ENCODE measurements at places on chromosomes 3 and 15.

GRCh38 chr3:122612696-122613095, 35.2 kb downstream of the PARP15 start:
- no peak for DNase-seq

DNA sequence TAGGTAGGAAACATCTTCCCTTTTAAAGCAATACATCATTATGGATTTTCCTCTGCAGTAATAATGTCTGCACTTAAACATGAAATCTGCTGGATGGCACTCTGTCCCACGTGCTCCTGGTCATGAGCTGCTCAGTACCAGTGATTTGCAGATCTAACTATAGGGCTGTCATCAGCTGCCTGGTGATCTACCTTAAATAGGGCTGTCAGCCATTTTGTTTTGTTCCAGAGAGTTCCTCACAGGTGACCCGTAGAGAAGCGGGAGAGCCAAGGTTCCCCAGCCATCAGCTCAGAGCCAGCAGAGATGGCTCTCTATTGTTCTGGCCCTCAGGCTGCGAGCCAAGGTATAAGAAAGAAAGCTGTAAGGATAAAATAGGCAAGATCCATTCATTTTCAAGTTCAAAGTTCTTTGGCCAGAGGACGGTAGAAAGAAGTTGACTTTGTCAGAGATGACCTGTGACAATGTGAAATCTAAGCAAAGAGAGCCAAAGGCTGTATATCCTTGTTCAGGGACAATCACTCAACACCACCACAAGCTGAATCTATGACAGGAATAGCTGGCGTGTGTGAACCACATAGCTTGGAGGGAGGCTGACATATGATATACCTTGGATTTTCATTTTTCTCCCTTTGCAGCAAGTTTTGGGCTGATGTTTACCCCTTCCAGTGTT, 156.5 kb downstream of the RYR3 start:
- DNase-seq, result no peak

- no peak for DNase-seq
Observed at GRCh38 chr3:64104006-64104405, 80.7 kb upstream of the PSMD6 start.

DNA sequence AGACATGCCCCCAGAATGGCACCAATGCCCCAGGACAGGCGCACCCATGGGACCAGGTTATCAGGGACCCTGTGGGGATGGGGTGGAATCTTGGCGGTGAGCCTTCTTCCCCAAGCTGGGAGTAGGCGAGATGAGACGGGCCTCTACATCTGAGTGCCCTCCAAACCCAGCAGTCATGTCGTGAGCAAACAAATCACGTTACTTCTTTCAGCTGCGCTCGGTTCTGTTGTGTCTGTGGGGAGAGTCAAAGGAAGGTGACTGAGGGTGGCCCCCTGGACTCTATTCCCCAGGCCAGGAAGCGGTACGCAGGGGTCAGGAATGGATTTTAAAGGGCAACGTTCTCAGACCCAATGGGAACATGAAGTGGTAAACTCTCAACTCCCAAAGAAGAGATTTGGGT, 2.8 kb downstream of the GOLGA6L2 start:
- DNase-seq, result no peak

DNA sequence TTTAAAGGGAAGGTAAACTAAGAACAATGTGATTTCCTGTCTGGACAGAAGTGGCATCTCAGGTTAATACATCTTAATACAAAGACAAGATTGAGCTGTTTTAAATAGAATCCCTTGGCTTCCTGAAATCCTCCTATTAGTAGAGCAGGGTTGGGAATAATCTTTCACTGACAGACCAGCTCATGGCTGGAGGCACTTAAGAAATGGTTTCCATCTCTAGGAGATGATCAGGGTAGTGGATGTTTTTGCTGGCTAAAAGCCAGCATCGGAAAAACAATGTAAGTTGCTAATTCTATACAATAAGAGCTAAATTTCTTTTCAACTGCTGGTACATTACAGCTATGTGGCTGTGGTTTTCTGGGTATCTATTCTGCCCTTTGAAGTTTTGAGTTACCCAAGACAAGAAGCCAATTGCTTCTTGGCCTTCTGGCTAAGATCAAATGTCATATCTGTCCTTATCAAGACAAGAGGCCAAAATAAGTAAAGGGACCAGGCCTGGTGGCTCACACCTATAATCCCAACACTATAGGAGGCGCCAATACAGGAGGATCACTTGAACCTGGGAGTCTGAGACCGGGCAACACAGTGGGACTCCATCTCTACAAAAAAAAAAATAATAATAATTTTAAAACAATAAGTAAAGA, 49.6 kb downstream of the SHQ1 start:
- no peak for DNase-seq

DNA sequence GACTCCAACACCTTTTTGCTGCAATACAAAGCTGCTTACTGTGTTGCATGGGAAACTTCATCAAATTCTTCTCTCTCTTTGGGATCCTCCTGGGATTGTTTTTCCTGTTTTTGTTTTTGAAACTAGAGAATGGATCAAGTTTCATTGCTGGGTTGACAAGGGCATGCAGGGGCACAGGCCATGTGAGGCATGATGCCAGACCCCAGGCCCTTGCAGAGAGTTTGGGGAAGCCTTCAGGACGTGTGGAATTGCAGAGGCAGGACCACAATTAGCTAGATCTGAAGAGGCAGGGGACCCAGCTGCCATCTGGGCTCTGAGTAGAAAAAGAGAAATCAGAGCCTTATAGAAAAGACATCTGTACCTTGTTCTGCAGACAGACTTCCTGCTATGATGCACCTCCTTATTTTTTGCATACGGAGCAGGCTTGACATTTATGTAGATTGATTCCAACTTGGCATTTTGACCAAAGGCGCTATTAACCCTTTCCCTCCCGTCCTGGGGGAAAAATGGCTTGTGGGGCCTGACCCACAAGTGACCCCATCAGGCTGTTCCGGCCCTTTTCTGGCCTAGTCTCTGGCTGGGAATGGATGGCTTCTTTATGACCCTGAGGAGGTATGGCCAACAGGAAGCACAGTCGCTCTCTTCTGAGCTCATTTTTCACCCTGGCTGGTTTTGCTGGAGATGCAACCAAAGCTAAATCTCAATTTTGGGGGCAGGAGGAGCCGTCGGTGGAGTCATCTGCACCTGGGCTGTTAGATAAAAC, 44.3 kb upstream of the CHRNB4 start:
- no peak for DNase-seq

- no peak for DNase-seq
Observed at GRCh38 chr15:70090436-70091296, 7.1 kb downstream of the TLE3 start.

GRCh38 chr3:155991212-155991611, 120.8 kb downstream of the GMPS start:
- no peak for DNase-seq

DNA sequence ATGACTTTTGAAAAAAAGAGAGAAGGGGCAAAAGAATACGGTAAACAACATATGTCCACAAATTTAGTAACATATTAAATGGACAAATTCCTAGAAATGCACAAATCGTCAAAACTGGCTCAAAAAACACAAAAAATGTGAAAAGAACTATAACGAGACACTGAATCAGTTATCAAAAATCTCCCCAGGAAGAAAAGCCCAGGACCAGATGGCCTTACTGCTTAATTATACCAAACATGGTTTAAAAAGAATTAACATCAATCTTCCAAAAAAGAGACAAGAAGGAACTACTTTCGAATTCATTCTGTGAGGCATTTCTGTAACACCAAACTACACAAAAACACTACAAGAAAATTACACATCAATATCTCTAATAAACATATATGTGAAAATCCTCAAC, 117.4 kb downstream of the STAG1 start:
- DNase-seq, result no peak

GRCh38 chr15:63340353-63340752, 41.3 kb downstream of the CA12 start:
- no peak for DNase-seq

GRCh38 chr15:90593499-90594158, 63.9 kb downstream of the CRTC3 start:
- DNase-seq, result no peak

DNA sequence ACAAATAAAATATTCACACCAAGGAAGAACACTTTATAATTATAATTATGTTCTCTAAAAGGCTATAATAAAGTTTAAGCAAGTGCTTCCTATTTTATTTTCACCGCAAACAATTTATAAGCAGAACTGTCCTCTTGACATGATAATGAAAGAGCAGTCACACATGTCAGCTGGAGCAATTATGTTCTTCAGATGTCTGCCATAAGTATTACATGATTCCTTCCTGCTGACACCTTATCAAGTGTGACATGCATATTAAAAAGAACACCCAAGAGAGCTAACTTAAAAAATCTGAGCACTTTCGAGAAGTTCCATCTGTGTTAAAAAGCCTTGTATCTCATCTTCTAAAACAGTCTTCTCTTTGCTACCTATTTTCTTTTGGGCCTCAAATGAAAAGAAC, 249.5 kb downstream of the SQOR start:
- no peak for DNase-seq

- peak; percentile 5 for DNase-seq
Observed at GRCh38 chr3:184874709-184875644, 63.0 kb downstream of the VPS8 start.

GRCh38 chr15:70566047-70566835, 197.1 kb downstream of the UACA start:
- DNase-seq, result no peak

- DNase-seq, result no peak
Observed at GRCh38 chr3:126501054-126501453, 16.5 kb downstream of the UROC1 start.

DNA sequence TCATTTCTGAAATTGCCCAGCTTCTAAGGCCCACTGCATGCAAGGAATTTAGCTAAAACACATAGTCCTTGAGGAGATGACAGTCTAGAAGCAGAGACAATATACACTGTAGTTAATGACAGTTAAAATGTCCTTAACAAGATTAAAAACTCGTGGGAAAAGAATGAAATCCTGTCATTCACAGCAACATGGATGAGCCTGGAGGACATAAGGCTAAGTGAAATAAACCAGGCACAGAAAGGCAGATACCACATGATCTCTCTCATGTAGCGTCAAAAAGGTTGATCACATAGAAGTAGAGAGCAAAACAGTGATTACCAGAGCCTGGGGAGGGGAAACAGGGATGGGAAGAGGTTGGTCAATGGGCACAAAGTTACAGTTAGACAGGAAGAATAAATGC, 36.3 kb upstream of the GOLGA8J start:
- DNase-seq, result no peak

- DNase-seq, result no peak
Observed at GRCh38 chr3:184717399-184717983, 5.6 kb upstream of the MAGEF1 start.

DNA sequence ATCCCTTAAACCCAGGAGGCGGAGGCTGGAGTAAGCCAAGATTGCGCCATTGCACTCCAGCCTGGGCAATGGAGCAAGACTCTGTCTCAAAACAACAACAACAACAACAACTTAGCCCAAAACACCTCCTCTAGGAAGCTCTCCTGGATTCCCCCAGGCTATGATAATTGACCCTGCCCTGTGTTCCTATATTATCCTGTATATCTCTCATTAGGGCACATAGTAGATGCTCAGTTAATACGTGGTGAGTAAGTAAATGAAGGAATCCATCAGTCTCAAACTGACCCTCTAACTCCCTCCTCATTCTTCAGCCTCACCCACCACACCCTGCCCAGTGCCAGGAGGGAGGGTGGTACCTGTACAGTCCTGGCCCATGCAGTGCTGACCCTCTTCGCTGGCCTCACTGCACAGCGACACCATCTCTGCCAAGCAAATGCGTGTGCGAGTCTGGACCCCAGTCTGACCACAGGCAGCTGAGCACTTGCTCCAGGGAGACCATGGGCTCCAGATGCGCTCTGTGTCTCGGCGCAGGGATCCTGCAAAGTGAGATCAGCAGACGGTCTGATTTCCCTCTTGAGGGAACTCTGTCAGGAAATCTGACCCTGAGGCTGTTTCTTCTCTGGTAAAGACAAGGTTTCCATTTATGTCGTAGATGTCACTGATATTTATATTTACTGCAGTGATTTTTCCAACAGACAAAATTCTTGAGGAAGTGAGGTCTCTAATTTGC, 6.2 kb downstream of the CILP start:
- no peak for DNase-seq

- no peak for DNase-seq
Observed at GRCh38 chr3:50351323-50351697, 648 bp downstream of the CYB561D2 start.

GRCh38 chr3:122458992-122459391, 43.1 kb upstream of the WDR5B start:
- DNase-seq, result no peak

DNA sequence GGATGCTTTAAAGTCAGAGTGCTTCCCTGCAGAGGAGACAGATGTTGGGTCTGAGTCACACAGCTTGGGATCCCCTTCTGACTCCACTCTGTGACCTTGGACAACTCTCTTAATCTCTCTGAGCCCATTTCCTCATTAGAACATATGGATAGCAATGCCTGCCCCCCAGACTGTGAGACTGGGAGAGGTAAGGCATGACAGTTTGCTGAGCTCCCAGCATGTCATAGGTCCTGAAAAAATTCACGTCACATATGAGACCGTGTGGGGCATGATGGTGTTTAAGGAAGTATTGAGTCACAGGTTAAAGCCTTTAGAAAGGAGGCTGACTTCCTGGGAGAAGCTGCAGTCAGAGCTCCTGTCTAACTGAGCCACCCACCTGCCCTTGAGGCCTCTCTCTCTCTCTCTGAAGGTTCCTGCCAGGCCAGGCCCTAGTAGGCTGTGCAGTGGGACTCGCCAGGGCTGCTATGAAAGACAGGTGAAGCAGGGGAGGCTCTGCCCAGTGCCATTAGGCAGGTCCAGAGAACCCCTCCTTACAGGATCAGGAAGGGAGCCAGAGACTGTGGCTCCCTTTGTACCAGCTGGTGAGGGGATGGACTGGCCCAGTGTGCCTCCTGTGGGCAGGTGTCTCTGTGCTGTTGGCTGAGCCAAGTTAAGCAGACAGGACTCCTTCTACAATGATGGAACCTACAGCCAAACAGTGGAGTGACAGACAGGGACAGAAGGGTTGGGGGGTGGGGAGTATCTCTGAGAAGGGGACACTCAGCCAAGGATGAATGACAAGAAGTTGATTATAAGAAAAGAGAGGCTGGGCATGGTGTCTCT, 19.5 kb upstream of the DOCK3 start:
- DNase-seq, result peak; percentile 35

GRCh38 chr3:53694046-53694445, 152.2 kb downstream of the CHDH start:
- DNase-seq, result no peak

- no peak for DNase-seq
Observed at GRCh38 chr3:37087870-37088269, 86.5 kb downstream of the LRRFIP2 start.

- DNase-seq, result no peak
Observed at GRCh38 chr3:30201715-30202114, 404.7 kb upstream of the TGFBR2 start.

- DNase-seq, result no peak
Observed at GRCh38 chr15:63436341-63436740, 54.7 kb upstream of the CA12 start.

DNA sequence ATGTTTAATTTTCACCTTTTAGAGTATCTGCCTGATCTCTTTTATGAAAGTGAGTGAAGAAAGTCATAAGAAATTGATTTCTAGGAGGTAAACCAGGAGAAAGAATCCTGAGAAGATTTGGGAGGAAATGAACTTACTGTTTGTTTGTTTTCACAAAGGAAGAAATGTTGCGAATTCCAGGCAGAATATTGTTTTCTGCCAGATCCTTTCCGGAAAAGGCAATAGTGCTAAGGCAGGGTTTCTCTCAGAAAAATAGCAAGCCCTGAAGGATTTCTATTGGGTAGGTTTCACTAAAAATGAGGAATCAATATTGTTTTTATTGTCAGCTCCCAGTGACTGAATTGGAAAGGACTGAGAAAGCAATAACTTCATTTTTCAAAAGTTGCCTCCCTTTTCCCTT, 85.7 kb upstream of the TGFBR2 start:
- no peak for DNase-seq

GRCh38 chr15:35557544-35557943, 11.6 kb upstream of the DPH6 start:
- no peak for DNase-seq
